Activated T-helper 1 cell treated with anti-CD3 and anti-CD28 coated beads, Interleukin-2, amount 50 U/mL, for 16 hours (primary cell): ENCODE measurements at places on chromosomes 7 and 10.

DNA sequence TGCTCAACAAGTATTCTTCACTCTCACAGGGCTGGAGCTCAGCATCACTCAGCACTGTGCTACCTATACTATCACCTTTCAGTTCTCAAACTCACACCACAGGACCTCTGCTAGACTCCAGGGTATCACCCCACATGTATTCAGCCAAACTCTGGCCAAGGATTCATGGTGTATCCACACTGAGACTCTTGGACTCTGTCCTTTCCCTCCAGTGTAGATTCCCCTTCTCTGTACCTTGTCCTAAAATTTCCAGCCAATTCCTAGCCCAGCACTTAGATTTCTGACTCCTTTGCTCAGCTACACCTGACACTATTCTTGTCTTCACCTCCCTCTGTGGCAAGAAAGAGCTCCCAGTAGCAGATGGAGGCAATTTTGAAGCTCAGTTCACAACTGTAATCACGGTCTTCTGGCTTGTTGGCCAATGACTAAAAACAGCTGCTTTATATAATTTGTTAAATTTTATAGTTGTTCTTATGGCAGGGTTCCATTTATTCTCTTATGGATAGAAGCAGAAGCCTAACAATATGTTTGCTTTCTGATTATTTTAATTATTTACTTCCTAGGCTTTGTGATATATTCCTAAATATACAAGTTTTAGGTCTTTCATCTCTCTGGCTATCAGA, 258.8 kb downstream of the THSD7A start:
- no peak for DNase-seq

DNA sequence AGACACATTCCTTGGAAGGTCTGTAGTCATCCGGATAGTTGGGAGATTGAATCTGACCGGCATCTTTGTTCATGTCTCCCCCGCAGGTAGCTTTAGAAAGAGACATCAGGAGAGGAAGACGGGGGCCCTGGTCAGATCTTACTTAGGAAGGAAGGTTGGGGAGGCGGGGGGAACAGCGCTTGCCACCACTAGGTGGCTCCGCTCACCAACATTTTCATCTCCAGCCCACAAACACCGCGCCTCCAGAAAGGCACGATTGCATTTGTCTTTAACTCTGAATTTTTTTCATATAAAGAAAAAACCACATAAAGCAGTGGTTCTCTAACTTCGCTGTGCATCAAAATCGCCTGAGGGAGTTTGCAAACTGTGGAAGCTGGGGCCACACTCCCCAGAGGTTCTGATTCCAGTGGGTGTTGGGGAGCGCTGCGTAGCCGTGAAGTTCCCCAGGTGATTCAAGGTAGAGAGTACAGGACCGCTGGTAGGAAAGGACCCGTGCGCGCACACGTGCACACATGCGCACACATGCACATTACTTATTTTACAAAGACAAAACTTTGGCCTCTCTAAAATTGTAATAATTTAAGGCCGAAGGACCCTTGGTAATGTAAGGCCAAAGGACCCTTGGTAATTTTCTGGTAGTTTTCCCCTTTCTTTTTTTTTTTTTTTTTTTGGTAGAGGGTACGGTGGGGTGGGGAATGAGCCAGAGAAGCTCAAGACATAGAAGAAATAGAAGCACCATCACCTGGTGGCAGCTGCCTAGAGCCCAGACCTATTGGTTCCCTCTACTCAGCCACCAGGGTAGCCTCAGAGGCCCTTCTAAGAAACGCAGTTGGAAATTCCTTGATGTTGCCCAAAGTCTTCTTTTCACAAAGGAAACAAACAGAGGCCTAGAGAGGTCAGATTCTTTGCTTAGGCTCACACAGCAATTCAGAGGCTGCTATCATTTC, 37.4 kb upstream of the OPALIN start:
- no peak for DNase-seq

DNA sequence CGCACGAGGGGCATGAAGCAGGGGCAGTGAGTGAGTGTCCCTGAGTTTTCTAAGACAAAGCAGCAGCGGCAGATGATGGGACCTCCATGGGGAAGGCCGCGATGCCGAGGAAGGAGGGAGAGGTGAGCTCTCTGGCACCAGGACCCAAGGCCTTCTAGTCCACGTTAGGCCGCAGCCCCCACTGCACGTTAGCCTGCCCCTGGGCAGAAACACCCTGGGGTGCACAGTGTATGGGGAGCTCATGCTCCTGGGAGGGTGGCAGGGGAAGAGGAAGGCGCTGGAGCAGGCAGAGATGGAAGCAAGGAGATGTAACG, 97.3 kb upstream of the IKZF1 start:
- DNase-seq, result no peak

DNA sequence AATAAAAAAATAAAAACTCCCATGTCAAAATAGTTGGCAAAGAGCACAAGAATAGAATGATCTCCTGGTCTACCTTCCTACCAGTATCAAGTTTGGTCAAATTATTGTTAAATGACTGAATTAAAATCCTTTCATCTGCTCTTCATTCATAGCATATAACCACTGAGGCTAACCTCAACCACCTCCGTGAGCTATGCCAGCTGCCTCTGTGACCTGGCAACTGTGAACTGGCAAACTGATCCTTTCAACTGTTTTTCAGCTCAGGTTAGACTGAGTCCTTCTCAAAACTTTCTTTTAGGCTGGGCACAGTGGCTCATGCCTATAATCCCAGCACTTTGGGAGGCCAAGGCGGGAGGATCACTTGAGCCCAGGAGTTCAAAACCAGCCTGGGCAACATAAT, 36.1 kb downstream of the NUDCD3 start:
- no peak for DNase-seq
